Mesenchymal stem cell (in vitro differentiated cells and primary cell): ENCODE measurements at places on chromosomes 12 and 14.

DNA sequence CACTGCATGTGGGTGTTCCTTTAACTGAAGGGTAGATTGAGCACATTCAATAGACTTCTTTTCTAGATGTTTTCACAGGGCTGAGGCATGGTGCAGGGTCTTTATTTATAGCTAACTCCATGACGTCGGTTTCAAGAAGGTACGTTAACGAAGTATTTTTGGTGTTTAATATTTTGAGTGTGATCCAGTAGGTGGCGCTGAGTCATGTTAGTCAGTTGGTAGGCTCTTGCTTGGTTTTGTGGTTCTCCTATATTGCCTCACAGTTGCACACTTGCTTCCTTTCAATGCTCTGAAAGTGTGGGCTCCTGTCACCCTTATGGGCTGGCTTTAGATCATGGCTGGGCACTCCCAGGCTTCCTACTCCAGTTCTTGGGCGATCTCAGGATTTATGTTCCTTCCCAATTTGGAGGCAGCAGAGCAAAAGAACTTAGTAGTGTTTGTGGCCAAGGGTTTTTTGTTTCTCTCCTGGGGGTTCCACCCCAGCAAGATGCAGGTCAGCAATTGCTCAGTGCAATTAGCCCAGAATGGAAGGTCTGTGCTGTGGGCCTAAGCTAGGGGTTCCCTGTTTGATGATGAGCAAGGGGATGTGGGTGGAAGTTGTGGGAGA is 471.6 kb upstream of the FOXG1 start:
- no peak for DNase-seq

- peak; percentile 68 for DNase-seq
Measured at GRCh38 chr12:95601091-95601961, 50.0 kb upstream of the USP44 start.

DNA sequence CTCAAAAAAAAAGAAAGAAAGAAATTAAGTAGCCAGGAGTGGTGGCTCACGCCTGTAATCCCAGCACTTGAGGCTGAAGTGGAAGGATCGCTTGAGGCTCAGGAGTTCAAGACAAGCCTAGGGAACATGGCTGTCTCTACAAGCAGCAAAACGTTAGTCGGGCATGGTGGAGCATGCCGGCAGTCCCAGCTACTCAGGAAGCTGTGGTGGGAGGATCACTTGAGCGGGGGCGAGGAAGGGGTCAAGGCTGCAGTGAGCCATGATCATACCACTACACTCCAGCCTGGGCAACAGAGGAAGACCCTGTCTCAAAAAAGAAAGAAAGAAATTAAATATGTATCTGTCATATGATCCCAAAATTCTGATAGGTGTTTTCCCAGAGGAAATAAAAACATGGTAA is 5.3 kb downstream of the RAD52 start:
- no peak for DNase-seq

GRCh38 chr14:22487941-22488340 is 101.1 kb downstream of the DAD1 start:
- no peak for DNase-seq

DNA sequence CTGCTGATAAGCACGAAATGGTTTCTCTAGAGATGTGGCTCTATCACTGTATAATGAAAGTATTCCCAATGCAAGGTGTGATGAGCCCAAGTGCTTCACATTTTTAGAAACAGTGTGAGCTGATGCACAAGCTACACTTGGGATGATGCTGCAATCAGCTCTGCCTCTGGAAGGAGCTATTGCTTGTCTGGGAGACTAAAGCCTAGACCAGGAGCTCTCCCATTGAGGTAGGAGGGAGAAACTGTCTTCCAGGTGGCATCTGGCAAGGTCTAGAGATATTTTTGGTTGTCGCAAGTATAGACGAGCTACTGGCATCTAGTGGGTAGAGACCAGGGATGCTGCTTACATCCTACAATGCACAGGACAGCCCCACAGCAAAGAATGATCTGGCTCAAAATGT is 42.0 kb downstream of the HECTD4 start:
- DNase-seq = no peak

GRCh38 chr12:128339126-128339520 is 72.2 kb downstream of the TMEM132C start:
- DNase-seq = no peak

DNA sequence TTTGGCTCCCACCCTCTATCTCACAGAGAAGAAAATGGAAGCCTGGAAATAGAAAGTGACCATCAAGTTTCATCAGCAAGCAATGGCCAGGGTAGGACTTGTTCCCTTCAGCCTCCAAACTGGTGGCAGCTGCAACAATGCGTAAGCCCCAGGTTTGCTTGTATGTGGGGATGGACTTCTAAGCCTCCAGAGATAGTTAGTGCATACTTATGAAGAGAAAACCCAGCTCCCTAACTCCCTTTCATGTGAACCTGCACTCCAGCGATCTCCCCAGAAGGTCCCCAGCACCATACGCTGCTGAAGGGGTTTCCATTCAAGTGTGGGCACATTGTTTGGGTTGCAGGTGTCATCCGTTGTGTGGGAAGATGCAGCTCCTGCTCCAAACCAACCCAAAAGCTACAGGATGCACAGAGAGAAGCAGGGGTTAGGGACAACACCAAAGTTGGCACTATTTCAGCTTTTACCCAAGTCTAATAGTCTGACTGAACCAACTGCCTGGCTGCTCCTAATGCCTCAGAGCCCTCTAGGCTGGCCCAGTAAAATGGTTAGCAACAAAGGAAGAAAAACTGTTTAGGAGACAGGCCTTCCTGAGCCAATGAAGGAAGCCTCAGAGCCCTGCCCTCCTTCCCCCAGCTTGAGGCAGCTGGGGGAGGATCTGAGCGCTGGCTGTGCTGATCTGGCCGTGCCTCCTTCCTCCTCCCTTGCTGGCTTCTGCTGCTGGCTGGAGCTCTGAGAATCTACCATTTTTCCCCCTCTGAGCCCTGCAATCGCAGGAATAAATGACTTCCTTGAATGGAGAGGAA is 12.3 kb downstream of the ZFP36L1 start:
- peak; percentile 78 for DNase-seq

- DNase-seq = peak; percentile 70
Measured at GRCh38 chr12:27083861-27084394, 1.6 kb upstream of the C12orf71 start.

- no peak for DNase-seq
Measured at GRCh38 chr12:63862187-63862968, 17.9 kb downstream of the SRGAP1 start.

DNA sequence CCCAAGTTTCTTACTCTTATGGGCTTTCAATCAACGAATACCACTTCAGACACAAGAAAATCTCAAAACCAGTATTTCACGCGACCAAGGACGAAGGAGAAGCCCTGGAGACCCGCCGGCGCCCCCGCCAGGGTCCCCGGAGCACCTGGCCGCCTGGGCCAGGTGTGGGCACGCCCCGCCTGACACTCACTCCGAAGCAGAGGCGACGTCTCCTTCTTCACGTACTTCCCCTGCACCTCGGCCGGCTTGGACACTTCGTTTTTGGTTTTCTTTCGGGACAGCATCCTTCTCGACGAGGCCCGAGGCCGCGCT is 466 bp downstream of the SAV1 start:
- no peak for DNase-seq

- DNase-seq = no peak
Measured at GRCh38 chr12:98221243-98221808, 294.1 kb upstream of the TMPO start.

- DNase-seq = peak; percentile 78
Measured at GRCh38 chr12:92539110-92539749, 163.6 kb upstream of the PLEKHG7 start.

- DNase-seq = peak; percentile 5
Measured at GRCh38 chr14:92914087-92914656, 8.8 kb upstream of the CHGA start.

DNA sequence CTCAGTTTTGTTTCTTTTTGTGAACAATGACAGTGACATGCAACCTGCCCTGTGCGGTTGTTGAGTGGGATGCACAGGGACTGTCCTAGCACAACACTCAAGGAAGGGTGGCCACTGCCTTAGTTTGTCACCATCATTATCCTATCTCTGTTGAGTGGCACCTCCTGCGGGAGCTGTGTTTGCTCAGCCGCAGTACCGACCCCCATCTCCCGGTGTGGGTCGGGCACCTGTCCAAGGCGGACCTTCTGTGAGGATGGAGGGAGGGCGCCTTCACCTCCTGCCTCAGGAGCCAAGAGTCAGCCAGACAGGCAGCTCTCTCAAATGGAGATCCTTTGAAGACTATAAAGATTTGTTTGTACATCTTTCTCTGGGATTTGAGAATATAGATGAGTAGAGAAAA is 142.1 kb downstream of the TSPAN9 start:
- DNase-seq = no peak

DNA sequence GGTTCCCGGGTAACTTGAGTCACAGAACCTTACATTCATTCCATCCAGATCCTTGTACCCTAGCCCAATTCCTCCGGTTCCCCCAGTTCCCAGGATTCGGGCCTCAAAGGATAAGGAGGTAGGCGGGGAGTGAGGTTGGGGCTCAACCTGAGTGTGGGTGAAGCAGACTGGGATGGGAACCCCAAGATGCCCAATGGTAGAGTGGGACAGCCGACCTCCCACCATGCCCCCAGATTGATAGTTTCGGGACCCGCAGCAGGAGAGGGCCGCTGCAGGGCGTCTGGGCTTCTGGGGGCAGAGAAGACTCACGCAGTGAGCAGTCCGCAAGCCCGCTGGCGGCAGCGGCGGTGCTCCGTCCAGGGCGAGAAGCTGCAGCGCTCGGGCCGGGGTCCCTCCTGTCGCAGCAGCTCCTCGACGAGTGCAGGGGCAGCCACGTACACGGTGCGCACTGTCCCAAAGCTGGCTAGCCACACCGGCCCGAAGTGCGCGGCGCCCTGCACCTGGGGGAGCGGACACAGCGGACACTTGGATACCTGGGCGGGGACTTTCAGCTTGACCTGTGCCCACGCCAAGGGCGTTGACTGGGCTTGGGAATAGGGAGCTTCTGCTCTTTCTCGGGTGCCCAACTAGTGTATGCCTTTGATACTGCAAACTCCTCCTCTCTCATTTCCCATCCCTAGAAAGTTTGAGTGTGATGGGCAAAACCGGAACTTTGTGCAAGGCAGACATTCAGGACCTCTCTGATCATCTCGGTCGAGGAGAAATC is 997 bp downstream of the CYP27B1 start:
- no peak for DNase-seq

GRCh38 chr12:50642761-50643160 is 121.1 kb upstream of the ATF1 start:
- no peak for DNase-seq

GRCh38 chr14:30569216-30569902 is 10.4 kb downstream of the G2E3 start:
- no peak for DNase-seq

DNA sequence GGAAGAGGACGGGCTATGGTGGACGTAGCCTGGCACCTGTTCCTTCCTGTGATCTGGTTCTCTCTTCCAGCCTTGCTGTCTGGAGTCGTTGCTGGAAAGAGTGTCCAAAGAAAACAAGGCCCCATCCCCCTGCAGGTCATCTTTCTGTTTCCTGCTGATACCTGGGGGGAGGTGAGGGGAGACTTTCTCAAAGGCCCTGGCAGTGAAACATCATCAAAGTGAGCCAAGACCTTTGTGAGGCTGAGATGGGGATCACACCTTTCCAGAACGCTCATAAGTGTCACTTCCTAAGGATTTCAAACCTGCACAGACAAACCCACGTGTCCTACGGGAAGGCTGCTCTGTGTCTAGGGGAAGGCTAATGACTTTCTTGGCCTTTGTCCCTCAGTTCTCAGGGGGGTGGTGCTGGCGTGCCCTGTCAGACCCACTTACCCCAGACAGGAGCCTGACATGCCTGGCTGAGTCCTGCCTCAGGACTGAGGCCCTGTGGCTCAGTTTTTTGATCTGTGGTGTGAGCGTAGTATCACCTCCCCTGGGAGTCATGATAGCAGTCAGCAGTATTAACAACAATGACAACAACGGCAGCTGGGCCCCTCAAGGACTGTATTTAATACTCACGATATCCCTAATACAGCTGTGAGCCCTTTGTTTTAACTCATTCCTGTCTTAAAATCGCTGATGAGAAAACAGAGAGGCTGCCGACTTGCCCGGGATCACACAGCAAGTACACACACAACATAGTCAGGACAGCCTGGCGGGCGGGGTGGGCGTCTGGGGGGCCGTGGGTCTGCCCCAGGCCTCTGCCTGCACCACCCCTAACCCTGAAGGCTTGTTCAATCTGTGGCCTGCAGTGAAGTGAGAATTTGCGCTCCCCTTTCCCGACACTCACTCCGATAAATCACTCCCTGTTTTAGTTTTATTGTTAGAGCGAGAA is 235.2 kb downstream of the SLC41A2 start:
- peak; percentile 42 for DNase-seq

- DNase-seq = peak; percentile 49
Measured at GRCh38 chr12:5456906-5457305, 25.0 kb downstream of the NTF3 start.

DNA sequence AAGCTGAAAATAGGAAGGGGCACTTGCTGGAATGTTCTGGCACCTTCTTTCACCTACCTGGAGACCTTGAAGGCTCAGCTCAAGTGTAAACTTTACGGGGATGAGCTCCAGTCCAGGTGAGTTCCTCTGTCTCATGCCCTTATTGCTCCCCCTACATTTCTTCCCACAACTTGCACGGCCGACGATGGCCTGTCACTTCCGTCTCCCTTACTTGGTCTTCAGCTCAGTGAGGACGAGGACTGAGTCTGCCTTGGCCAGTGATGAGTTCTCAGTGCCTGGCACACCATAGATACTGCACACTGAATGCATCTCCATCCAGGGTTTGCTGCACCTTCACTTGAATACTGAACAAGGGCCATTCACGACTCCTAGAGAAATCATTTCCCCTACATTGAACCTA is 21.4 kb downstream of the ADGRD1 start:
- no peak for DNase-seq

- no peak for DNase-seq
Measured at GRCh38 chr14:54342806-54343205, 54.0 kb upstream of the CDKN3 start.

- DNase-seq = no peak
Measured at GRCh38 chr14:105060751-105061427, 4.3 kb downstream of the GPR132 start.

GRCh38 chr14:50013198-50013918 is 103.0 kb downstream of the VCPKMT start:
- DNase-seq = no peak

DNA sequence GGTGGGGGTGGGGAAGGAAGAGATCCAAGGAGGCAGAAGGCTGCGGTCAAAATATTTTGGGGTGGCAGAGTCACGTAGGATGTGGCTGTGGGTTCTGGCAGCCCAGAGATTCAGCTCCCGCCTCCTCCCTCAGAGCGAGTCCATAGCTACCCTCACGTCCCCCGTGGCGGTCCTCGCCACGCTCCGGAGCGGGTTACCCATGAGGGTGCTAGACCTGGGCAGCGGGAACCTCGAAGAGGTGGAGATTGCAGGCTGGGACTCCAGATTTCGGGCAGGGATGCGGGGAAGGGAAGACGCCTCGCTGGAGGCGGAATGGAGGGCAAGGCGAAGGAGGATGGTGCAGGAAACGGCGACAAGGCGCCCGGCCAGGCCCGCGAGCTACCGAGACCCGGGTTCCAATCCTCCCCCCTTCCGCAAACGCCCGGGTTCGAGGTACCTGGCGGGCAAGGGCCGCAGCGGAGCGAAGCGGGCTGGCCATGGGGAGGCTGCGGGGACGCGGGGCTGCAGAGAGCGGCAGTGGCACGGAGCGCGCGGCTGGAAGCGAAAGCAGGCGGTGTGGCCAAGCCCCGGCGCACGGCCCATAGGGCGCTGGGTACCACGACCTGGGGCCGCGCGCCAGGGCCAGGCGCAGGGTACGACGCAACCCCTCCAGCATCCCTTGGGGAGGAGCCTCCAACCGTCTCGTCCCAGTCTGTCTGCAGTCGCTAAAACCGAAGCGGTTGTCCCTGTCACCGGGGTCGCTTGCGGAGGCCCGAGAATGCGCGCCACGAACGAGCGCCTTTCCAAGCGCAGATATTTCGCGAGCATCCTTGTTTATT is 46.2 kb downstream of the BCAT1 start:
- peak; percentile 65 for DNase-seq

- peak; percentile 20 for DNase-seq
Measured at GRCh38 chr12:85733221-85733840, 102.9 kb downstream of the RASSF9 start.
